ENCODE measurements at places on chromosomes 4 and X.

- DNase-seq, result peak; percentile 12
These were observed 863 bp upstream of the XPNPEP2 start for GRCh38 chrX:129737916-129738315.

GRCh38 chr4:53688186-53688790 is 97.0 kb upstream of the LNX1 start:
- peak; percentile 67 for DNase-seq

DNA sequence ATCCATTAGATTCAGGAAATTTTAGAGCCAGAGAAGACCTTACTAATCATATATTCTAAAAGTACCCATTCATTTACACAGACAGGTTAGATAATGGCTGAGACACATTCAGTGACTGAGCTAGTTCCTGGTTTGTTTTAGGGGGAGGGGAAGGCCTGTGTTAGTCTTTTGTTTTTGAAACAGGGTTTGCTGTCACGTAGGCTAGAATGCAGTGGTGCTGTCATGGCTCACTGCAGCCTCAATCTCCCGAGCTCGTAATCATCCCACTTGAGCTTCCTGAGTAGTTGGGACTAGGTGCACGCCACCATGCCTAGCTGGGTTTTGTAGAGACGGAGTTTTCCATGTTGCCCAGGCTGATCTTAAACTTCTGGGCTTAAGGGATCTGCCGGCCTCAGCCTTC is 10.1 kb downstream of the RBPJ start:
- DNase-seq, result no peak

DNA sequence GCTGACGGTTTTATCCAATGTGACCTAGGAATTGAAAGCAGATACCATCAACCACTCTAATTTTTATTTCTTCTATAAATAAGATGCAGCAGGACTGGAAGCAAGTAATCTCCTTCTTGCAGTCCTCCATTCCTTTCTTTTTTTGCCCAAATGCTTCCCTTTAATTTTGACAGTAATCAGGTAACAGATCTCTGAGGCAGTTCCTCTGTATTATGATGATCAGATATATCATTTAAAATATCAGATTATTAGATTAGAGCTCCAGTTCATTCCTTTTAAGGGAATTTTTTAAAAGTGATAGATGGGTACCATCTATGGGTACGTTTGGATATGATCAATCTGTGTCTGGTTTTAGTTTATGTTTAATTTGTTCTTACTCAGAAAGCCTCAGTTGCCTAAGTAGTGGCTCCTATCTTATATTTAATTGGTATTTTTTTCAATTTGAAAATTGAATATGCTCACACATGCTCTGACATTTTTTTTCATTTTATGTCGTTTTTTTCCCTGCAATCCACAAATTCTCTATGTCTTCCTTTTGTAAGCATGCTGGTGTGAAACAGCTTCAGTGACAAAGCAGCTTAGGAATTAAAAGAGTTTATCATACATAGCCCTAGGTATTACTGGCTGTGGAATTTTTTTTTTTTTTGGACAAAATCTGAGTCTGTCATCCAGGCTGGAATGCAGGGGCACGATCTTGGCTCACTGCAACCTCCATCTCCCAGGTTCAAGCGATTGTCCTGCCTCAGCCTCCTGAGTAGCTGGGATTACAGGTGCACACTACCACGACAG is 73.7 kb upstream of the ANK2 start:
- DNase-seq, result no peak

- DNase-seq, result no peak
These were observed 73.1 kb upstream of the SORBS2 start for GRCh38 chr4:185885075-185885474.

GRCh38 chrX:141201962-141202361 is 25.0 kb upstream of the LDOC1 start:
- DNase-seq, result no peak

DNA sequence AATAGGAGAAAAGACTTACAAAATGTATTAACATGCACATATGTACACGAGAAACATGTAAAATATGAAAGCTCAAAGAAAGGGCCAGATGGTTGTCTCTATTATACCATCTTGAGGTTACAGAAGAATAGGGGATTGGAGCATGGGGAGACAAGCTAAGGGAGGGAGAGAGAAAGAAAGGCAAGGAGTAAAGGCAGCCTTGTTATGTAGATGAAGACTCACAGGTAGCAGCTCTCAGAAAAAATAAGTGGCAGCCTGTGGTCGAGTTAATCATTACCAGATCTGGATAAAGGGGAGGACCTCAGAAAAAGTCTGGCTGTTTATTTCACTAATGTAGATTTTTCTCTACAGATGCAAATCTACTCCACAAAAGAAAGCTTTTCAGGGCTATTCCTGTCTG is 26.6 kb upstream of the PPP1R2C start:
- no peak for DNase-seq

DNA sequence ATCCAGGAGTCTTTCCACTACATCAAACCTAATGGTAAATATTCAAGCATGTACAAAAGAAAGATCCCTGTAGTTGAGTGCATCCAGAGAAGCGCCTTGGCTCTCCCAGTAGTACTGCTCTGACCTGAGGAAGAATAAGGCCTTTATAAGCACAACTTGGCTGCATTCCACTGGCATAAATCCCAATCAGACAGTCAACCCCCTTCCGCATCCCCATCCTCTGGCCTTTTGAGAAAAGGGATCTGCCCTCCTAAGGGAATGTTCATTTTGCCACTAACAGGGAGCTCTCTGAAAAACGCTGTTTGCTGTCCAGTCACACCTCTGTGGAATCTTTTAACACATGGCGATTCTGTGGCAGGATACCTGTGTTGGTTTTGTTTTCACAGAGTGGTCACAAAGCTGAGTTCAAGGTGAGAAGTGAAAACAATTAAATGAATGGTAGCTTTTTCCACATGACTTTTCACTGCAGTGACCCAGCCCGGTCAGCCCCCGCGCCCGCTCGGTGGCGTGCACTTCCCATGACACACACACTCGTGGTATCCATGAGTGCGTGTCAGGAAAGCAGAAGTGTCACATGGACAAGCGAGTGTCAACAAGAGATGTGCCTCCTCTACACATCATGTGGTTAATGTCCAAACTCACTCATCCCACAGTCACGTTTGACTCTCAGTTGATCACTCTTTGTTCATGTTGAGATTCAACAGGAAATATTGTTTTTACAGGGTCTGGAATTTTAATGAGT is 112.2 kb upstream of the ENPP6 start:
- DNase-seq, result peak; percentile 30

DNA sequence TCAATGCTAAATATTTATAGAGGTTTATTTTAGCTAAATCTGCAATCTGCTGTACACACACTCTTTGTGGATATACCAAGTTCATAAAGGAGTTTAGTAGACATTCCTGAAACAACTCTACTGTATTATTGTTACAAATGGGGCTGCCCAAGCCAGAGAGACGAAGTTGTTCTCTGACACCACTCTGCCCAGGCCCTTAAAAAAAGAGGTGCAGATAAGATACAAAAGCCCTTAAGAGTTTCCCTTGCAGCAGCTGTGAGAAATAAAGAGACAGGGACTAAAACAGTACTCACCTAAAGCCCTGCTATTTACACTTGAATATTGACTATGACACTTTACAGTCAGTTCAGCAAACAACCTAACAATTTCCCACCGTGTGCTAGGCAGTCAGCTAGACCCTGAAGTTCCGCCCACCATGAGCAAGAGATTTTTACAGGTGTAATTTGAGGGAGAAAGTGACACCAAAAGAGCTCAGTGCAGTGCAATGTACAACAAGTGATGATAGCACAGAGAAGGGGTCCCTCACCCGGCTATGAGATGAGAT is 191.7 kb downstream of the PRDM5 start:
- no peak for DNase-seq

- DNase-seq, result no peak
These were observed 13.0 kb downstream of the AMMECR1 start for GRCh38 chrX:110304884-110305283.

- DNase-seq, result no peak
These were observed 2121.0 kb downstream of the PCDH7 start for GRCh38 chr4:32841217-32841616.

GRCh38 chrX:156000361-156000926 is 2.9 kb downstream of the IL9R start:
- no peak for DNase-seq

DNA sequence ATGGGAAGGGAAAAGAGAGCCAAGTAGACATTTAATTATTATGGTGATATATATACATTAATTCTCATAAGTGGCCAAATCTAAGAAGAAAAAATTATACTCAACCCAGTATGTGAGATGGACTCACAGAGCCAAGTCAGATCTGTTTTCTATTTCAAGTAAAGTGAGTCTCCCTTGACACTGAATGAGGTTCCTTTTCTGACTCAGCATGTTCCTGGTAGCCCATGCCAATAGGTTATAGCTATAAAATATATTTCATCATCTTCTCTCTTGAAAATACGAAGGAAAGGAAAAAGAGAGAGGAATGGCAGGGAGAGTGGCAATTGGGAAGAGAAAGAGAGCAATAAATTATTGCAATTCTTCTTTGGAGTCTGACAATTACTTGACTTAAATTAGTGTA is 68.8 kb upstream of the GRIA2 start:
- no peak for DNase-seq

GRCh38 chr4:40910706-40911105 is 161.0 kb downstream of the NSUN7 start:
- DNase-seq, result no peak

- no peak for DNase-seq
These were observed 26.9 kb upstream of the PPP2R3B start for GRCh38 chrX:413322-414201.

Measured in activated CD4-positive, alpha-beta T cell treated with anti-CD3 and anti-CD28 coated beads for 36 hours (primary cell).